ENCODE measurements at places on chromosomes 7 and 10.

DNA sequence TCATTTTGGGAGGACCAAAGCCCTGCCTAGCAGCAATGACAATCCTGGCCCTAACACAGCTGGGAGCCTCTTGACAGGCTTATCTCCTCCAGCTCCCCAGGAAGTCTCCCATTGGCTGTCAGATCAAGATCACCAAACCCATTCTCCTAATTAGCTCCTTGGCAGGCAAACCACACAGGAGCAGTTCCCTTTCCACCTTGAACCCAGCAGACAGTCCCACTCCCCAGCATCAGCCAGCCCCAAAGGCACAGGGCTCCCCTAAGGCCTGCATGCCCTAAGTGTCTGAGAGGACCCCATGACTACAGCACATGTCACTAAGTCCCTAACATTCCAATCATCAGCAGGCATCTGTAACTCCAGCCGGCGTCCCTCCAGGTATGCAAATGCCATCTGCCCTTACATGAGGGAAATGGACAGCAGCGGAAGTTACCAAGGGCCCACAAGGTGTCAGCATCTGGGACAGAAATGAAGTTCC is 348.5 kb downstream of the KCNMA1 start:
- no peaks in the 10 kb centered on the region for H3K36me3 ChIP-seq
- no peak overlapping the region for H3K4me3 ChIP-seq
- no peak for DNase-seq
- H3K4me1 ChIP-seq, result peaks cover 46% of the 10 kb centered on the region
- peak overlapping the region; percentile 71 for H3K27ac ChIP-seq

- no peak overlapping the region for H3K27ac ChIP-seq
- DNase-seq, result no peak
- no peaks in the 10 kb centered on the region for H3K4me1 ChIP-seq
- H3K4me3 ChIP-seq, result no peak overlapping the region
- no peaks in the 10 kb centered on the region for H3K27me3 ChIP-seq
These were observed 170.3 kb downstream of the USP6NL start for GRCh38 chr10:11441151-11441535.

DNA sequence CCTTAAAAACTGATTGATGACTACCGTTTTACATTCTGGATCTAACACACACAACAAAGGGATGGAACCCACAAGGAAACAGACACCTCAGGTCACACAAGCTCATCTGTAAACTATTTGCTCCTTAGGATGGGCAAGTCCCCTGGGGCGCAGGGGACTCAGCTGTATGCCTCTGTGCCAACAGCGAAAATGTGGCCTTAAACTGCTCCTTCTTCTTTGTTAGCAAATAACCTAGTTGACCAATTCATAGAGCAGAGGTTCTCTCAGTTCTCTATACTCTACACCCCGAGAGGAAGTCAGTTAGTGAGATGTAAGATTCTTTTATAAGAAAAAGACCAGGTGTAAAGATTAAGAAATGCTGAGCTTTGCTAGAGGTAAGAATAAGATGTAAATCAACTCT is 181.9 kb upstream of the PRSS58 start:
- no peak for DNase-seq
- no peaks in the 10 kb centered on the region for H3K36me3 ChIP-seq
- no peaks in the 10 kb centered on the region for H3K4me1 ChIP-seq
- H3K27me3 ChIP-seq, result no peaks in the 10 kb centered on the region
- no peak overlapping the region for H3K4me3 ChIP-seq
- no peak overlapping the region for H3K27ac ChIP-seq

DNA sequence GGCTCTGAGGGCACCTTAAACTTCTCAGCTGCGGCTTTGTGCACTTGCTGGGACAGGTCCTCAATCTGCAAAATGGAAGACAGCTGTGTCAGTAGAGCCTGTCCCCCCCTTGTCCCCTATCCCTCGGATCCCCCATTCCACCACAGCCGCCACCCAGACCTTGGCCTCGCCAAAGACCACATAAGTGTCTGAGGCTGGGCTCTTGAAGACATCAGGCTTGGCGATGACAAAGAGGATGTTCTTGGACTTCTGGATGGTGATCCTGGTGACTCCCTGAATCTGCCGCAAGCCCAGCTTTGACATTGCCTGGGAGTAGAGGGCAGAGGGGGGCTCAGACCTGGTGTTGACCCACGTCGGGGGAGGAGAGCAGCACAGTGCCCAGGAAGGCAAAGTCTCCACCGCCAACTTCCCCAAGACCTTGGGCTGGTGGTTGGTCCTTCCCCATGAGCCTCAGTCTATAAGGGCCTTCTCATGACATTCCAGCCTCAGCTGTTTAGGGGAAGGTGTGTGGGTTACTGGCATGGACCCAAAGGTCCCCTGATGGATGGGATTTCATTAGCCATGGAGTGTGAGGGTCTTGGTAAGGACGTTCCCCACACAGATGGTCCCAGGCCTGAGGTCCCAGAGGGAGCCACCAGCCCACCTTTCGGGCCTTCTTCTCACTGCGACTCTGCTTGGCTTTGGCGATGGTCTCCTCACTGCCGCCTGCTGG is 7.7 kb downstream of the NACAD start:
- H3K4me3 ChIP-seq, result no peak overlapping the region
- DNase-seq, result no peak
- H3K27me3 ChIP-seq, result no peaks in the 10 kb centered on the region
- peaks cover 5% of the 10 kb centered on the region for H3K36me3 ChIP-seq
- H3K4me1 ChIP-seq, result no peaks in the 10 kb centered on the region

DNA sequence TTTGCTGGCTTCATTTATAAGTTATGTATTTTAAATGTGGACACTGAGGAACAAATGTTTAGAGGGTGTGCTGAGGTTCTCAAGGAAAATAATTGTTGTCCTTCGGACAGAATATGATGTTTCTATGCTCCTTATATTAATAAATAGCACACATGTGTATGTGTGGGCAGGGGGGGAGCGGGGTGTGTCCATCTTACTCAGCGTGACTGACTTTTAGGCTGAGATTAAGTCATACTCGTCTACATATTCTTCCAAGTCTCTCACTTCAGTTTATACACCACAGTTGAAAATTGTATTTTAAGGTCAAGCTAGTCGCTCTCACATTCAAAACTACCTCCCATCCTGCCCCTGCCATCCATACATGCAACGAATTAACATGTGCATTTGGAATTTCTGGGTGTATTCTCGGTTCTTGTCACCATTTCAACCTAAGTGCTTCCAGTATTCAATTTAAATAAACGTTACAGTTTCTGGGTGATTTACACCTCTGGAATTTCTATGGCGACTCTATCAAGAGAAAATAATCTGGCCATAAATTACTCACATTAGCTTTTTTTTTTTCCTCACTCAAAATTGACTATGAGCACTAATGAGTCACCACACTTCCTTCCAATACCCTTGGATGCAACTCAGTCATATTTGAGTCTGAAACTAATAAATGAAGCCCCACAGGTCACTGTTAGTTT is 3.3 kb downstream of the PCDH15 start:
- H3K27me3 ChIP-seq, result no peaks in the 10 kb centered on the region
- no peaks in the 10 kb centered on the region for H3K36me3 ChIP-seq
- DNase-seq, result no peak
- H3K4me1 ChIP-seq, result peaks cover 6% of the 10 kb centered on the region
- H3K4me3 ChIP-seq, result no peak overlapping the region

DNA sequence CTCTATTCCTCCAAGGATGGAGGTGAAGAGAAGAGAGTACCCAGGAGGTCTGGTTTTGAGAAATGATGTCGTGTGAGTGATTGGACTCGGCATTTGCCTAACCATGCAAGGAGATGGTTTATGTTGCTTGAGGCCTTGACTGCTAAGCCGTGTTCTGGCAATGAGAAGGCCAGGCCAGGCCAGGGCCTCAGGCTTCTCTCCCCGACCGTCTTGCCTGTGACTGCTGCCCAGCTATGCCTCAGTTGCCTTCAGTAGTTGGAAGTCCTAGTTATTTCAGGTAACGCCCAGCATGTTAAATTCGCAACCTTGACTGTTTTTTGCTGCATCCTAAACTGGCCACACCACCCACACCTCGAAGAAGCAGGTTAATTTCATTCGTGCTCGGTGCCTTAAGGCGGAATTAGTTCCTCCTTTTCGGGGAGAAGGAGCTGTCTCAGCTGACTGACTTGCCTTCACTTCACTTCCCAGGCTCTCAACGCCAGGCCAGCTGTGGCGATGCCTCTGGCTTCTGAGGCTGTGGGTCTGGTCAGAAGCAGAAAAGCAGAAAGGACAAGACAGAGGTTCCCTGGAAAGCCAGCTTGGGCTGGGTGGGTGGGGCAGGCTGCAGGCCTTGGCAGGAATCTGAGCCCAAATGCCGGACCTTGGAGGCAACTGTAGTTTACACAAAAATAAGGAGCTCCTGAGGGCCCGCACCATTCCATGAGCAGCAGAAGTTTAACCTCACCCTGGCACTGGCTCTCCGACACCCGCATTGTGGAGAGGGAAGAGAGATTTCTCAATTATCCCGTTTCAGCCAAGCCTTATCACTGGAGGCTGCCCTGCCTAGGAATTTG is 61.9 kb upstream of the SAMD8 start:
- no peak overlapping the region for H3K4me3 ChIP-seq
- H3K27ac ChIP-seq, result no peak overlapping the region
- no peak for DNase-seq
- H3K4me1 ChIP-seq, result no peaks in the 10 kb centered on the region
